Osteoblast (primary cell): ENCODE measurements at places on chromosomes 7 and 10.

- no peak for DNase-seq
These were observed 26.6 kb upstream of the DDC start for GRCh38 chr7:50591480-50592438.

GRCh38 chr7:100053215-100053614 is 3.6 kb downstream of the ZSCAN21 start:
- peak; percentile 93 for DNase-seq

DNA sequence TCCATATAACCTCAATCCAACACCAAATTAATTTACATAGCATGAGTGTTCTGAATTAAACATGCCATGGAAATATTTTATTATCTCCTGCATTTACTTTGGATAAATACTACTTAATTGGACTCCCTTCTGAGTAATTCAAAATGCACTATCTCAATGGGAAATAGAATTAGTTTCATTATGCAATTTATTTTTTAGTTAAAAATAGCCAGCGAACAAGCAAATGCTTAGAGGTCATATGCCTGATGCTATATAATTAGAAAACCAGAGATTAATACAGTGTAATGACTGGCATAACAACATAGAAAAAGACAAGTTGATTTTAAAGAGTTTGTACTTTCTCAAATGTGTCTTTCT is 161.0 kb upstream of the LAMB4 start:
- DNase-seq: no peak

DNA sequence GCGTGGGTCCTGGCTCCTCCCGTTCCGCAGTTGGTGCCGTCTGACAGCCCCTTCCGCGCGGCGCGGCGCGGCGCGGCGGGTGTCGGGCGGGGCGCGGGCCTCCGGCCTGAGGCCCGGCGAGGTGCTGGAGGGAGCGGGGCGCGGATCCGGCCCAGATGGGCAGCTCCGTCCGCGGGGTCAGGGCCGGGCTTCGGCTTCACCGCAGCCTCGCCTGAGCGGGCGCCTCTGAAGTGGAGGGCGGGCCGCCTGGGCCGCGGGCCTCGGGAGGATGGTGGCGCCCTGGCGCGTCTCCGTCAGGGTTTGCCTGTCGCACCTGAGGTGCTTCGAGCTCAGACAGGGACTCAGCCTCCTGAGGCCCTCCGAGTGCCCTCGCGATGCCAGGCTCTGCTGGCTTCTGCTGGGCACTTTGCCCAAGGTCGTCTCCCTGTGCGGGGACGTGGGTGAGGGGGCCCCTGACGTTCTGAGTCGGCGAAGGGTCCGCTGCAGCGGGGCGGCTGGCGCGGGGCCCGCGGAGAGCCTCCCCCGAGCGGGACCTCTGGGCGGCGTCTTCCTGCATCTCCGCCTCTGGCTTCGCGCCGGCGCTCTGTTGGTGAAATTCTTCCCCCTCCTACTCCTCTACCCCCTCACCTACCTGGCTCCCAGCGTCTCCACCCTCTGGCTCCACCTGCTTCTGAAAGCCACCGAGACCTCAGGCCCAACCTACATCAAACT is 473 bp downstream of the ADCK2 start:
- DNase-seq: no peak

DNA sequence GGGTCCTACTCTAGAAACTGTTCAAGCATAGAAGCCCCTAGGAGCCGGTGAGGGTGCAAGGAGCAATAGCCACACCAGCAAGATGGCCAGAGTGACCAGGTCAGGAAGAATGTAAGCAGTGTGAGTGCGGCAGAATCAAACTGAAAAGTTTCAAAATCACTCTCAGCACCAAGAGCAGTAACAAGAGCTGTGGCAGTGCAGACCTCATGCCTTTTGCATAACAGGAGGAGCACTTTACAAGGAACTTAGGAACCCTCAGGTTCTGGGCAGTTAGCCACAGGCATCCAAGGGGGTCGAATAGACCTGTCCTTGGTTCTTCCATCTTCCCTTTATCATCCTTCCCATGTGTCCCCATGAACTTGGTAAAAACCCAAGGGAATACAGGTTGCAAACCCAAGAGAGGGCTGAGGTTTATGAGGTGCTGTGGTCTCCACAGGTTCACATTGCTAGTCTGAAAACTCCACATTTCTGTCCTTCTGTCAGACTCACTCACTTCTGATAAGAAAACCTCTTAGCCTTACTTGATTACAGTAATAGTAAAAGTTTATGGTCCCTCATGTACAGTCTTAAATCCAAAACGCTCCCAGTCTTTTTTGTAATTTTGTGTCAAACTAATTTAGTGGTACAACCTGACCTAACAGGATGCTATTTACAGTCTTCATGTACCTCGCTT is 78.4 kb downstream of the PON1 start:
- DNase-seq: no peak

DNA sequence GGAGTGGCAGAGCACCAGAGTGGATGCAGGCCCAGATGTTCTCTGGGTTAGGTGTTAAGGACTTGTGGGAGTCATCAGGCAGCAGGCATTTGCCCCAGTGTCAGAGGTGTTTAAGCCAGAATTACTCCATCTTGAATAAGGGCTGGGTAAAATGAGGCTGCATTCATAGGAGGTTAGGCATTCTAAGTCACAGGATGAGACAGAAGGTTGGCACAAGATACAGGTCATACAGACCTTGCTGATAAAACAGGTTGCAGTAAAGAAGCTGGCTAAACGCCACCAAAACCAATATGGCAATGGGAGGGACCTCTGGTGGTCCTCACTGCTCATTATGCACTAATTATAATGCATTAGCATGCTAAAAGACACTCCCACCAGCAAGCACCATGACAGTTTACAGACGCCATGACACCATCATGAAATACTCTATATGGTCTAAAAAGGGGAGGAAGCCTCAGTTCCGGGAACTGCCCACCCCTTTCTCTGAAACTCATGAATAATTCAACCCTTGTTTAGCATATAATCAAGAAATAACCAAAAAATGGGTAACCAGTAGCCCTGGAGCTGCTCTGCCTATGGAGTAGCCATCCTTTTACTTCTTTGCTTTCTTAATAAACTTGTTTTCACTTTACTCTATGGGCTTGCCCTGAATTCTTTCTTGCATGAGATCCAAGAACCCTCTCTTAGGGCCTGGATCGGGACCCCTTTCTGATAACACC is 882 bp upstream of the LRRC61 start:
- DNase-seq: no peak

GRCh38 chr10:2839081-2839725 is 228.1 kb upstream of the PFKP start:
- peak; percentile 72 for DNase-seq

DNA sequence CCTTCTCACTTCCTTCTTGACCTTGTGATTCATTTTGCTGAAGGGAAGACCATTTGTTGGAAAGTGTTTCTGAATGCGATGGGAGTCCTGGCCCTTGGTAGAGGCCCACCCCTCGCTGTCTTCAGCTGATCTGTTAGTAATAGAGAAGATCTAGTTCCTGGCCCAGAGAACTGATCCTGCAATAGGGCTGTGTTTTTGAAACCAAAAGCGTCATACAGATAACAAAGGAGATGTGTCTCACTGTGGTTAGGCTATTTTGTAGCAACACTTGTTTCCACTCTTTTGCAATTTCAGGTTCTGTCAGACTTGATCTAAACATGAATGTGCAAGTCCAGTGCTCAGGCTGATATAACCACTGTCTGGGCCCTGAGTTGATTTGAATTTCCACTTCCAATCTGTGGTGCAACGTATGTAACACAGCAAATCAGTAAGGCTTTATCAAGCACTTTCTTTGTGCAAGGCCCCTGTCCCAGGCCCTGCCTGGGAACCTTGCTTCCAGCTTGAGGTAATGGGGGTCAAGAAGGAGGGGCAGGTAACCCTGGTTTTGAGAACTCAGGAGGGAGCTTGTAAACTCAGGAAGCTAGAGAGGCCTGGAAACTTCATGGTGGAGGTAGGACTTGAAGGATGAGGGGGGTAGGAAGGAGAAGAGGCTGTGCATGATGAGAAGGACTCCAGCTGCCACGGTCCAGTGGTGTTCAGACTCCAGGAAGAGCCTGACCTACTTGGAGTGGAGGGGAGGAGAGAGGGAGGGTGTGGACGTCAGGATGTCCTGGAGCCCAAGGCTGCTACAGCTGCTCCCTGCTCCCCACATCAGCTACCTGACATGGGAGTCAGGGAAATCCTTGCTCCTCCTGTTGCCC is 42.2 kb upstream of the SRGN start:
- no peak for DNase-seq

- no peak for DNase-seq
These were observed 213.0 kb upstream of the MAGI2 start for GRCh38 chr7:79666472-79666871.

- peak; percentile 1 for DNase-seq
These were observed 55.4 kb upstream of the RAB11FIP2 start for GRCh38 chr10:118102121-118102520.

- DNase-seq: no peak
These were observed 480.6 kb downstream of the IPMK start for GRCh38 chr10:57786850-57787750.

DNA sequence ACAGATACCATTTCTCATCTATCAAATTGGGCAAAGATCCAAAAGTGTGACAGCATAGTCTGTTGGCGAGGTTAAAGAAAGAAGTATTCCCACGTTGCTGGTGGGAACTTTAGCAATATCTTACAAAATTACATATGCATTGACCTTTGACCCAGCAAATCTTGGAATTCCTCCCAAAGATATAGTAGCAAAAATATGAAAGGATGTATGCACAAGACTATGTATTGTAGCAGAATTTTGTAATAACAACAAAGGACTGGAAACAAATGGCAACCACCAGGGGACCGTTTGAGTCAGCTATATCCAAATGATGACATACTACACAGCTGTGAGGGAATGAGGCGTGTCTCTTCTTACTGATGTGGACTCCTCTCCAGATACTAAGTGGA is 50.2 kb downstream of the KCNH2 start:
- DNase-seq: peak; percentile 73

- no peak for DNase-seq
These were observed 385.6 kb upstream of the PHF14 start for GRCh38 chr7:10588084-10588483.

DNA sequence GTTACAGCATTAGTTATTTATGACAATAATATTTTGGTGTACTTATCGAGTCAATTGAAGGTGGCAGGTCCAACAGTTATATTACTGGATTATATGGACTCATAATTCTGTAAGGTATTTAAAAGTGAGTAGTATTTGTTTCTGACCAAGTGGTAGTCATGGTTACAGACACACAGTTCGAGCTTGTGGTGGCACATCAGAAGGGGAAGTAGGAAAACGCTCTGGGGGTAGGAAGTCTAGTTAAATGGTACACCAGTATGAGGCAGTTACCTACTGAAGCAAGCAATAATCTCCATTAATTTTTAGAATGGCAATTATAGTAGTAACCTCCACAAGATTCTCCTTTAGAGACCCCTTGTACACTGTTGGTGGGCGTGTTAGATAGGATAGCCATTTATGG is 541.2 kb downstream of the ETV1 start:
- no peak for DNase-seq

DNA sequence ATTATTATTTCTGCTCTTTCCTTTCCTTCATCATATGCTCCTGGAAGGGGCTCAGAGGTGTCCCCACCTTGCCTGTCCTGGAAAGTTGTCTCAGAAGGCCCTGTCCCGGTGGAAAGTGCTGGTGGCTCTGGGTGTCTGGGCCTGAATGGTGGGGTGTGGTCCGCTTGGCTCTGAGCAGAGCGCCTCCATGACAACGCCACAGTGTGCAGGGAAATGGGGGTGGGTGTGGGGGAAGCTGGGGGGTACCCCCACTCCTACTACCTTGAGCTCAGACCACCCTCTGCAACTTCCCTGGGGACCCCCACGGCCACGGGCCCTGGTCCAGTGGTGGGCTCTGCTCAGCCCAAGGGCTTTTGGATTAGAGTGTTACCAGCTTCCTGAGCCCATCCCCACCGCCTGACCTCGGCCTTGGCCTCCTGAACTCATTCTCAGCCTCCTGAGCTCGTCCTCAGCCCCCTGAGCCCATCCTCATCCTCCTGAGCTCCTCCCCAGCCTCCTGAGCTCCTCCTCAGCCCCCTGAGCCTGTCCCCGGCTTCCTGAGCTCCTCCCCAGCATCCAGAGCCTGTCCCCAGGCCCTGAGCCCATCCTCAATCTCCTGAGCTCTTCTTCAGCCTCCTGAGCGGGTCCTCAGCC is 106.4 kb upstream of the FAM20C start:
- DNase-seq: peak; percentile 62

GRCh38 chr7:91083855-91084644 is 180.2 kb upstream of the FZD1 start:
- no peak for DNase-seq

DNA sequence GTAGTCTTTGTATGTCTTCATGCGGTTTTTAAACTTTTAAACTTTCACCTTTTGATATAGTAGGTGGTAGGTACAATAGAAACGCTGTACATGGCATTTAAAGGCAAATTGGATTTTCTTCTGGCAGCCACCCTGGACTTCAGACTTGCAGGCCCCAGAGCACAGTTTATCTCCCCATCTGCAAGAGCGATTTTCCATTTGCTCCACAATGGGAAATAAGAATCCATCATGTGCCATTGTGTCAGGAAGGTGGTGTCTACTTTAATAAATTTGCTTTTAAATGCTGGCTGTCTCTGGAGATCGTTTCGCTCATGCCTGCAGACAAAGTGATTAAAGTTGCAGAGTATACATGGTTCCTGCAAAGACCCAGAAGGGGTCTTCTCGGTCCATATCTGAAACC is 38.9 kb downstream of the UNC5B start:
- DNase-seq: no peak

DNA sequence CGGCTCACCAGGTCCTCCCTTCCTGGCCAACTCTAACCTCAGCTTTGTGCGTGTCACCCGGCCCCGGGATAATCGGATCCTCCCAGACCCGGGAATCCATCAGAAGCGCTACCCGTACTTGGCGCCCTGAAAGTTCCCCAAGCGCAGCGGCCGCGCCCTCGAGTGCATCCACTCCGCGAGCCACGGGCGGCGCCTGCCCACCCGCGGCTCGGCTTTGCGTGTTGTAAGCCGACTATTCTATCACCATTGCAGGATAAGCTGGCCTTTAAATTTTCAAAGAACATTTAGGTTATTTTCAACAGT is 35.7 kb upstream of the EBLN1 start:
- no peak for DNase-seq

DNA sequence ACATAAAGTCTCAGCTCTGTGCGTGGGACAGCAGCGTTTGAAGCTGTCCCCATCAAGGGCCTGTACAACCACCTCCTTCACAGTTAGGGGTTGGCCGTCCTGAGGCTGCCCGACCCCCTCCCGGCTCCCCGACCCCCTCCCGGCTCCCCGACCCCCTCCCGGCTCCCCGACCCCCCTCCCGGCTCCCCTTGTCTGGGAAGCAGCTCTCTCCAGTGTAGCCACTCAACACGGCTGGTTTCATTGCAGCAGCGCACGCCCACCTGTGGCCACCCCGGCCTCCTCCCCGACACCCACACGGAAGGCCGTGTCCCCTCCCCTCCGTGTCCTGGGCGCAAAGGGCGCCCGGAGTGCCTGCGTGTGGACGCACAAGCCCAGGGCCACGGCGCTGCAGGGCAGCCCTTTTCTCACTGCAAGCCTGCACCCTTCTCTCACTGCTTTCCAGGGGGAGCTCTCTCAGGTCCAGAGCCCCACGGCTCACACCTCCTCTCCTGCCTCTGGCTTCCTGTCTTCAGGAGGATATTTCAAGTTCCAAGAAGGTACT is 20.9 kb upstream of the FAM20C start:
- peak; percentile 63 for DNase-seq

GRCh38 chr10:59366290-59366689 is 3.9 kb upstream of the FAM13C start:
- DNase-seq: no peak

GRCh38 chr7:151390598-151391357 is 19.1 kb downstream of the WDR86 start:
- peak; percentile 79 for DNase-seq
